ENCODE measurements at places on chromosomes 11 and 22.

DNA sequence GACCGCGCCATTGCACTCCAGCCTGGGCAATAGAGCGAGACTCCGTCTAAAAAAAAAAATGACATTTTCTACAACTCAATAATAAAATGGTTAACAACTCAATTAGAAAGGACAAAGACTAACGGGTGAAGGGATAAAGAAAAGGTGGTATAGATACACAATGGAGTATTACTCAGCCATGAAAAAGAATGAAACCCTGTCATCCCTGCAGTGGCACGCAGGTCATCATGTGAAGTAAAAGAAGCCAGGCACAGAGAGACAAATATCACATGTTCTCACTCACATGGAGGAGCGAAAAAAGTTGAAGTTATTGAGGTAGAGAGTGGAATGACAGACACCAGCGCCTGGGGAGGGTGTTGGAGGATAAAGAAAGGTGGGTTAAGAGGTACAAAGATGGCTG, 39.0 kb downstream of the WNT7B start:
- DNase-seq = no peak

DNA sequence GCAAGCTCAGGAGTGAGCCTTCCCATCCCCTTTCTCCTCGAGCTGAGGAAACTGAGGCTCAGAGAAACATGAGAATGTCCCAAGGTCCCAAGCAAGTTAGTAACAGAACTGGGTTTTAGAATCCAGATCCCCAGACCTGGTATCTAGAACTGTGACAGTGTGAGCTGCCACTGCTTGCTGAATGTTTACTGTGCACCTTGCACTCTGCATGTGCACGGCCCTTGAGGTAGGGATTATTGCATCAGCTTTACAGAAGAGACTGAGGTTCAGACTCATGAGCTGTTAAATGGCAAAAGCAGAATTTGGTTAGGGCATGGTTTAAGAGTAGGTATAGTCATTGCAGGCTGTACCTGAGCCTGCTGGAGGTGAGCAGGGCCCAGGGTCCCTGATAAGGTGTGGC, 3.8 kb upstream of the MPPED1 start:
- no peak for DNase-seq

DNA sequence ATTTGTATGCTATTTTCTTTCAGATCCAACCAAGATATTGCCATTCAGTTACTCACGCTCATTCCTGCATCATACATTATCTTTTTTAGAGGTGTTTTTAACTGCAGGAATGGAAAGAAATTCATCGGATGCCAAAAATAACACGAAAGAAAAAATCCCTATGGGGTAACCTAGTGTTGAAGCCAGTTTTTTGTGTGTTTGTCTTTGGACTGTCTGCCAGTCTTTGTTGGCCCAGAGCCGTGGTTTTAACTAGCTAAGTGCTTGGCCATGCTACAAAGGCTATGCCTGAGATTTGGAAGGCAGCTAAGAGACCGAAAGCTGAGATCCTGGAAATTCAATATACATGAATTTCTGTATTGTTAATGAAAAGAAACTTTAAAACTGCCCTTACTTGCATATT, 309.8 kb upstream of the CNTN5 start:
- DNase-seq = no peak

- no peak for DNase-seq
These were observed 14.8 kb upstream of the MAML2 start for GRCh38 chr11:96357794-96358193.

- no peak for DNase-seq
These were observed 9.0 kb upstream of the MALAT1 start for GRCh38 chr11:65489706-65490320.

GRCh38 chr11:45546366-45546765, 119.1 kb downstream of the CHST1 start:
- DNase-seq = no peak

- no peak for DNase-seq
These were observed 19.5 kb upstream of the SYT8 start for GRCh38 chr11:1815311-1815710.

GRCh38 chr11:61578819-61579675, 1.8 kb downstream of the SYT7 start:
- DNase-seq = no peak

DNA sequence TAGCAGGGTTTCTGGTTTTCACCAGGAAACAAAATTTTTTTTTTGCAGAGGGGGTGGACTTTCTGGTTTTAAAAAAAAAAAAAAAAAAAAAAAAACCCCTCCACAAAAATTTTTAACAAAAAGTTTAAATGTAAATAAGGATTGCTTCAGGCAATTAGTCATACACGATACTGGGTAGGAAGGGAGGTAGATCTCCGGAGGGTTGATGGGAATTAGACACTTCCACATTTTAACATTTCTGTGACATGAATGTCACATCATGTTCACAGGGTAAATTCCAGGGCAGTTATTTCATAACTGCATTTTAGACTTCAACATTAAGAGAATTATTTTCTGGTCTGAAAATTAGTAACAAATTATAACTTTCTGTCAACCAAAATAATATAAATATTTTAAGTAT, 15.9 kb downstream of the NUP98 start:
- no peak for DNase-seq

GRCh38 chr11:127972816-127973215, 614.5 kb downstream of the ETS1 start:
- DNase-seq = no peak

Measured in stimulated activated CD8-positive, alpha-beta memory T cell treated with anti-CD3 and anti-CD28 coated beads, Interleukin-4, amount 100 ng/mL, for 4 hours (primary cell).